ENCODE measurements at places on chromosomes 3 and 15.

- no peak for DNase-seq
These were observed 50.6 kb downstream of the CFAP20DC start for GRCh38 chr3:58999134-58999773.

GRCh38 chr3:190432216-190432615, 17.5 kb downstream of the TMEM207 start:
- DNase-seq: no peak

- no peak for DNase-seq
These were observed 326.3 kb downstream of the CHL1 start for GRCh38 chr3:522888-523287.

GRCh38 chr3:69558912-69559311, 173.0 kb upstream of the FRMD4B start:
- DNase-seq: no peak

Measured in heart right ventricle (tissue), 16 donors.